ENCODE measurements at places on chromosomes 5 and 9. TPM values are rescaled to one million over a fixed set of nuclear protein-coding genes. Genes with fewer than 3 reads are reported as not detected.

TAF11L7 gene
- total RNA-seq = not detected

FEM1C gene
- 24.6 TPM for total RNA-seq

QRFP gene
- total RNA-seq = not detected

DMRT3 gene
- total RNA-seq = not detected

SIT1 gene
- 2.7 TPM for total RNA-seq

ARHGEF37 gene
- 32.8 TPM for total RNA-seq

LIFR gene
- 58.0 TPM for total RNA-seq

CKMT2 gene
- total RNA-seq = 61.7 TPM

ELOVL7 gene
- 66.8 TPM for total RNA-seq

MRRF gene
- total RNA-seq = 26.3 TPM

DNA sequence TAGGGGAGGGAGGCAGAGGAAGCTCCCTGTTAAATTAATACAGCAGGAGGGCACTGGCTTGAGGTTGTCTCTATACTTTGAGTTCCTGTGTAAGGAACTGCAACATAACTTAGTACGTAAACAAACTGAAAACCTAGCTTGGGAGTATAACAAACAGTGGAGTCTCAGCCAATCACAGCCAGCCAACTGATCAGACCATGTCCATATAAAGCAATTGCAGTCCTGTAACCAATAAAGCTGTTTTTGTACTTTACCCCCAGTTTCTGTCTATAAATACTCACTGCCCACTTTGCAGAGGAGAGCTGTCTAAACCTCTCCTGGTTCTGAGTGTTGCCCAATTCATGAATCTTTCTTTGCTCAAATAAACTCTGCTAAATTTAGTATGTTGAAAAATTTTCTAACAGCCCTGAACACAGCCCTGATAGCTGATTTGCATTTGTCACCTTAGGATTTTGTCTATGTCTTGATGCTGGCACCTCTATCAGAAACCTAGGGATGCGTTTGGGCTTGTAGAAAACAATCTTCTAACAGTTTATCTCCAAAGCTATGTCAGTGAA is 39.9 kb downstream of the GDNF start:
- no peak for DNase-seq

- no peak for DNase-seq
Observed at GRCh38 chr9:91354881-91355280, 6.8 kb downstream of the AUH start.

DNA sequence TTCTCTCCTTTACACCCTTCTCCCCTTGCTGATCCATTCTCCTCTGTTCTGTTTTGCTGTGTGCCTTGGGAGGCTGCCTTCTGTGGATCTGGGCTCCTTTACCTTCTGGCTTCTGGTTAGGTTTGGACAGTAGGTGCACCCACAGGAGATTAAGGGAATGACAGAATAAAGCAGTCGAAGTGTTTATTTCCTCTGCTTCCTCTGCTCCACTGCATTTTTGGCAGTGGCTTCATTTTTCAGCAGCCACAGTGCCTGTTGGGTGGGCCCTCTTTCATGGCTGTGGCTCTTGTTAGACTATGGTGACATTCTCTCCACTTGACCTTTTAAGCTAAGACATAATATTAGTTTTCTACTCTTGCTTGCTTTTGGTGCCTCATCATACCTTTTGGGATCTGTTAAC is 144.1 kb downstream of the CCDC171 start:
- no peak for DNase-seq

GRCh38 chr5:96207420-96207819 is 225.6 kb downstream of the PCSK1 start:
- no peak for DNase-seq

DNA sequence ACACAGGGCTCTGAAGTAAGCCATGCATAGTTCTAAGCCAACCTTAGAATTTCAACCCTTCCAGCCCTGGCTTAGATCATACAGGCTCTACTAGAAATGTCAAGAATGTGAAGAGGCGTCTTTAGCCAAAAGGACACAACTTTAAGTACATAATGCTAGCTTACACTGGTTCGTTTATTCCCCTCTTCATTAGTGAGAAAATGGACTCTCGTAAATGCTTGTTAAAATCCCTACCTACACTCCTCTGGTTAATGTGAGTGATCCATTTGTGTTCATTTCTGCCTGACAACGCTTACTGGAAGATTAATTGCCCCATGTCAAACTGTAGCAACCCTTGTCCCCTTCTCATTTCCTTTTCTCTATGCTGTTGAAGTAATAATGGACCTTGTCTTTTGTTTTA is 149.3 kb upstream of the POU5F2 start:
- no peak for DNase-seq

- no peak for DNase-seq
Observed at GRCh38 chr5:156414391-156414790, 87.4 kb downstream of the SGCD start.

DNA sequence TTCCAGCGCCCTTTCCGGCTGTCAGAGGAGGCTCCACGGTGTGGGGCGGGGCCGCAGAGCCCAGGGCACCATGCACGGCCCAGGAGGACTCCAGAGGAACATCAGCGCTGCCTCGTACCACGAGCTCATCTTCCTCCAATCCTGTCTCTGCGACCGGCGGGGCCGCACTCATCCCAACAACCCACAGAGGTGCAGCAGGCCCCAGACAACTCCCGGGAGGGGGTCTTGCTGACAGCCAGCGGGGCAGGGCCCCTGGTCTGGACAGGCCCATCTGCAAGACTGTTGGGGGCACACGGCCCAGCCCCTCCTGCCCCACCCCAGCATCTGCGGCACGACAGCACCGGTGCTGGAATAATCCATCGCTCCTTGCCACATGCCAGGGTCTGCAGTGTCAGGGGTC is 88.8 kb downstream of the OLFM1 start:
- DNase-seq = no peak

GRCh38 chr5:77305222-77305846 is 94.9 kb downstream of the PDE8B start:
- no peak for DNase-seq

DNA sequence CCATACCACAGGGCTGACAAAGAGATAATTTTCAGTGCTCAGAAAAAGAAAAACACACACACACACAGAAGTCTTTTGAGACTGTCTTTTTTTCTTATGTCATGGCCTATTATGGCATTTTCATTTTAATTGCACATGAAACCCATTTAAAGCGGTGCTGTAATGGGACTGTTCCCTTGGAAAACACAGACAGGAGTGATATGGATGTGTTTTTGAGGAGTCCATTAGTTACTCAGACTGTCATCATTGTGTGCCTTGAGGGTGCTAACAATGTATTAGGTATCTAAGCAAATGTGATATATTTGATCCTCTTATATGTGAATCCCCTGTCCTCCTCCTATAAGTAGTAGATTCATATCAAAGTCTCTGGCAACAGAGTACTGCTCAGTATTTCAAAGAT is 642.0 kb upstream of the WWC1 start:
- DNase-seq = no peak

- no peak for DNase-seq
Observed at GRCh38 chr5:157961896-157962590, 103.1 kb upstream of the CLINT1 start.

GRCh38 chr5:175195698-175196656 is 248.0 kb downstream of the DRD1 start:
- no peak for DNase-seq

DNA sequence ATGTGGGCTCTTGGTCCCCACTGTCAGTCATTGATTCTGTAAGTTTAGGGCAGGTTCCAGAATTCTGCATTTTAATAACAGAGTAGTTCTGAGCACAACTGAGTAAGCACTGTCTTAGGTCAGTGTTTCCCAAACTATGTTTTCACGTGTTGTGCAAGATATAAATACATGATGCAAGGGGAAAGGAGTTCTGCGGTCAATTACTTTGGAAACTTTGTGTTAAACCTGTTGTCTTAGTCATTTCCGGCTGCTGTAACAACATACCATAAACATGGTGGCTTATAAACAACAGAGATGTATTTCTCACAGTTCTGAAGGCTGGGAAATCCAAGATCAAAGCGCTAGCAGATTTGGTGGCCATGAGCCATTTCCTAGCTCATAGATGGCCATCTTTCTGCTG is 69.8 kb downstream of the EQTN start:
- no peak for DNase-seq

- DNase-seq = no peak
Observed at GRCh38 chr5:137278476-137278875, 220.7 kb downstream of the SPOCK1 start.

GRCh38 chr5:178209334-178210072 is 5.2 kb downstream of the HNRNPAB start:
- DNase-seq = no peak

DNA sequence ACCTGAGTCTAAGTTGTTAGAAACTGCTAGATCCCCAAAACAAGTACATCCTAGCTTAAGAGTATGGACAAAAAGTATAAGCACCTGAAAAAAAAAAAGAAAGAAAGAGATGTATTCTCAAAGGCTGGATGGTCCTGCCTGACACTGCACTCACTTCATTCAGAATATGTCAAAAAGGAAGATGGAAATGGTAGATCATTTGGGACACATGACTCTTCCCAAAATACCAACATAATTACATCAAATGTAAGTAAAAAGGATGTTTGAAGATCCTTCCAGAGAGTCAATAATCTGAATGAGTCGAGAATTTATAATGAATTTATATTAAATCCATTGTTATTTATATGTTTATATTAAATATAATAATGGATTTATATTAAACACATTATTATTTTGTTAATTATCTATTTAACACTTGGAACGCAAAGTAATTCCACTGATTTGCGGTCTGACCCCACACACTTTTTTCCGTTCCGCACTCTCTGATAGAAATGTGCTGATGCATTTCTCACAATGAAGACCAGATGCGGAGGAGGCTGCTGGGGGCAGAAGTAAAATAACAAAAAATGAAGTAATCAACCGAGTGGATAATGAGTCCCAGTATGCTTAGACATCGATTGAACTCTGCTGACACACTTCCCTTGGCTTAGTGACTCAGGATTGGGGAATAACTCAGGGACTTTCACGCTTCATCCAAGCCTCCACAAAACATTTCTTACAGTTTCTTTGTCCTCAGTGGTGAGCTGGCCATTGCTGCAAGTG is 201.2 kb downstream of the ADAMTS12 start:
- DNase-seq = no peak

DNA sequence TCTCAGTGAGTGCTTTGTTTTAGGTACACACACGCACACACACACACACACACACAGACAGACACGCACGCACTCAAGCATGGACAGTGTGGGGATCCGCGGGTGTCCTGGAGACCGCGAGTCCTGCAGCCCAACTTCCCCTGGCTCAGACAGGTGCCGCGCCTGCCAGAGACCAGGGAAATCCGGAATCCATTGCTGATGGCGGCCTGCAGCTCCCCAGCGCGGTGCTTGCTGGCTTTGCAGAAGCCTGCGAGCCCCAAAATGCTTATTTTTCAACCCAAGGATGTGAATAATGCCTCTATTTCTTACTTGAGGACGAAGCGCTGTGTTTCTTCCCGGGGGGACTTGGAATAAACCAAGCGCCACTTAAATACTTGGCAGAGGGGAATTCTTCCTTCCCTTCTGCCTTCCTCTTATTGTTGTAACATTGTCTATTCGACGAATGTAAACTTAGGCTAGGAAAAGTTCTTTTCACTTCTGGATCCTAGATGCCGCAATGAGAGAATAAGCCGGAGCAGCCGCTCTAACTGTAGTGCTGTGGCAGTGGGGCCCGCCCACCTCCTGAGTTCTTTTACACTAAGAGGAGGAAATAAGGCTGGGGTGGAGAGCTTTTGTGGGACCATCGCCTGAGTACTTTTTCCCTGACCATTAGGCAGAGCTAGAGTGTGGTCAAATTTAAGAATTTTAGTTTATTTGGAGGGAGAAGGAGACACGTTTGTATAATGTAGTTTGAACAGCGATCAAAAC is 802 bp downstream of the ITGA2 start:
- peak; percentile 31 for DNase-seq

GRCh38 chr5:146006470-146007190 is 70.3 kb downstream of the SH3RF2 start:
- no peak for DNase-seq

Data from mucosa of gallbladder (tissue), 1 donor.